ENCODE measurements at places on chromosomes 1 and 21. TPM values are rescaled to one million over a fixed set of nuclear protein-coding genes. Genes with fewer than 3 reads are reported as not detected.

DNA sequence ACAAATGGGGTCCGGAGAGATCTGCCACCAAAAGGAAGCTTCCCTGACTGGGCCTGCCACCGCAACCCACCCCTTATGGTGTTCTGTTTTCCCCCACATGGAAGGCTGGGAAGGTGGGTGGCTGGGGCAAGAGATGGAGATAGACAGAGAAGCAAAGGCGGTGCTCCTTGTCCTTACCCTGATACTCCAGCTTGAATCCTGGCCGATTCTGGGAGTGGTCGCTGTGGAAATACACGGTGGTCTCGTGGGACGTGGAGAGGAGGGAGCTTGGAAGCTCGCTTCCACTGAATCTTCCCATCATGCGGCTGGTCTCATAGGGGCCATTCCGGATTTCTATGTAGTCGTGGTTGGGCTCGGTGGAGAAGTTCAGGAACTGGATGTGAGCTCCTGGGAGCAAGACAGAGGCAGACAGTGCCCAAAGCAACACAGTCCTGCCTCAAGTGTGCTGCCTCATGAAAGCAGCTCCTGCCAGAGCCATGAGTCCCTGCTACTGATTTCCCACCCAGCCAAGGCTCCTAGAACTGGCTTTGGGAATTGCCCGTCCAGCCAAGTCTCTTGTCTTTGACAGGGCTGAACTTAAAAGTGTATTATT, 138.5 kb downstream of the ZSCAN20 start:
- DNase-seq = no peak

- DNase-seq = no peak
These were observed 655.0 kb upstream of the CAMK1G start for GRCh38 chr1:208928349-208929010.

GRCh38 chr1:173208146-173208545, 1.0 kb upstream of the TNFSF4 start:
- no peak for DNase-seq

- no peak for DNase-seq
These were observed 7.8 kb upstream of the KIF14 start for GRCh38 chr1:200628223-200628881.

GRCh38 chr1:41073971-41074370, 52.4 kb upstream of the SLFNL1 start:
- DNase-seq = peak; percentile 13

Gene SPATA21
- total RNA-seq = not detected

Gene MEX3A
- 1.9 TPM for total RNA-seq

Gene ADAMTS4
- 8.2 TPM for total RNA-seq

Measured in fibroblast of villous mesenchyme (primary cell).